ENCODE measurements at places on chromosomes 6 and 20.

DNA sequence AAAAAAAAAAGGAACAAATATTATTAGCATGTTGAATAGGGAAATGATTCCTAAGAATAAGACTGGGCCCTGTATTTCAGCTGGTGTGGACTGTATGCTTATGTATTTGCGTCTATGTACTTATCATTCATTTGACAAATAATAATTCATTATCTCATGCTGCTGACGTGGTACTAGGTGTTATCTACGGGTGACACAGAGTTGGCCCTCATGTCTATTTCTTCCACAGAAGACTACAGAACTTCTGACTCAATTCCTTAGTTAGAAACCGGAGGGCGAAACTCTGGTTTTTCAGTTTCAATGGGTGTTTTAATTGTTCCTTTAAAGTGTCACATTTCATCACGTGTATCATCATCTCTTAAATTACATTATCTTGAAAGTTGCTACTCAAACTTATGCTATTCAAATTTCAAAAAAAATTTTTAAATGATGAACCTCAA, 305.9 kb downstream of the CLIC5 start:
- no peak for DNase-seq

GRCh38 chr6:36318690-36319435, 17.8 kb downstream of the BNIP5 start:
- no peak for DNase-seq

- no peak for DNase-seq
Observed at GRCh38 chr20:54085910-54086309, 15.5 kb upstream of the BCAS1 start.

DNA sequence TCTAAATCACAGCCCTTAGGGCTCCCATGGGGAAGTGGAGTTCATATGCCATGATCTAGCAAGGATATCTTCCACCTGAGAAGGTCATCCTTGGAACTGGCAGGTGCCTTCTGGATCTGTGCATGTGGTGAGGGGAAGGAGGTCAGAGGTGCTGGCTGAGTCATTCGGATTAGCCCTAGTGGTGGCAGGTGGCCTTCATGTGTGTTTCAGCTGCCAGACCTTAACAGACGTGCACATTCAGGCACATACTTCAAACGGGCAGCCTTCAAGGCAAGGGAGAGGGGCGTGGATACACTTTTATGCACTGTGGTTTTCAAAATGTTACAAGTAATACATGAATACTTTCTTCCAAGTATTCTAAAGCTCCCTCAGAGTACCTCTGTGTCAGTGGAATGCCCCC, 51.2 kb downstream of the BMP6 start:
- DNase-seq, result no peak

DNA sequence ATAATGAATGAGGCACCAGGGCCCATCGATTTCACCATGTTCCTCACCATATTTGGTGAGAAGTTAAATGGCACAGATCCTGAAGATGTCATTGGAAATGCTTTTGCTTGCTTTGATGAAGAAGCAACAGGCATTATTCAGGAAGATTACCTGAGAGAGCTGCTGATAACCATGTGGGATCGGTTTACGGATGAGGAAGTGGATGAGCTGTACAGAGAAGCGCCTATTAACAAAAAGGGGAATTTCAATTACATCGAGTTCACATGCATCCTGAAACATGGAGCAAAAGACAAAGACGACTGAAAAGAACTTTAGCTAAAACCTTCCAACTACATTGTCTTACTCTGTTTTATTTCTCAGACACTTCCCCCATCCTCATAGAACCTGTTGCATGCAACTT, 21.6 kb upstream of the ZBTB22 start:
- DNase-seq, result no peak

GRCh38 chr6:135796643-135797305, 54.7 kb upstream of the PDE7B start:
- DNase-seq, result no peak

GRCh38 chr6:169859978-169860703, 108.7 kb downstream of the ERMARD start:
- DNase-seq, result no peak

DNA sequence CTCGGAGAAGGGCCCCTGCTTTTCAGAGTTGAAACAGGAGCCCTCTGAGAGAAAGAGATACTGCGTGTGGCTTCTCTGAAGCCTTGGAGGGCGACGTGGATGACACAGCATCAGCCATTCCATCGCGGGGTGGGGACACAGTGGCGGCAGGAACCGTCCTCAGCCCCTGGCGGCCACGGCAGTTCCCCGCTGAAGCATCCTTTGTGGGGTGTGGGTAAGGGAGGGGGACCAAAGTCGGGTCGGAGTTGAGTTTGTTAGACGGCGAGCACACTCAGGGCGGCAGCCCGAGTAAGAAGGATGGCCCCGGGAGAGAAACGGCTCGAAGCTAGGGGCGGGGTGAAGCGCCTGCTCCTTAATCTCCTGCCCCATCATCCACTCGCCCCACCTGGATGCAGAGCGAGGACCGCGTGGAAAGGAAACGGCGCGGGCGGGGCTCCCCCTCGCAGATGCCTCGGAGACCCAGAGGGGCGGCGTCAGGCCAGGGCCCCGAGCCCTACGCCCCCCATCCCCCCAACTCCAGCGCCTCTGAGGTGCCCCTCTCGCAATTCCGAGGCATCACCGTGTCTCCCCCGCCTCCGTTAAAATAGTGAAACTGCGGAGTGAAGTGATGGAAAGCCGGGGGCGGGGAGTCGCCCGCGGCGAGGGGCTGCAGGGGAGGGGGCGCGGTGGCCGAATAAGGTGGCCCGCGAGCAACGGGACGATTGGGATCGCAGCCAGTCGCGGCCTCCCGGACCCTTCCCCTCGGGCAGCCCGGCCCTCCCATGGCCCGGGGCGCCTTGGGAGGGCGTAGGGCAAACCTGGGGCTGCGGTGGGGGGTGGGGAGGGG, 796 bp upstream of the RREB1 start:
- no peak for DNase-seq

DNA sequence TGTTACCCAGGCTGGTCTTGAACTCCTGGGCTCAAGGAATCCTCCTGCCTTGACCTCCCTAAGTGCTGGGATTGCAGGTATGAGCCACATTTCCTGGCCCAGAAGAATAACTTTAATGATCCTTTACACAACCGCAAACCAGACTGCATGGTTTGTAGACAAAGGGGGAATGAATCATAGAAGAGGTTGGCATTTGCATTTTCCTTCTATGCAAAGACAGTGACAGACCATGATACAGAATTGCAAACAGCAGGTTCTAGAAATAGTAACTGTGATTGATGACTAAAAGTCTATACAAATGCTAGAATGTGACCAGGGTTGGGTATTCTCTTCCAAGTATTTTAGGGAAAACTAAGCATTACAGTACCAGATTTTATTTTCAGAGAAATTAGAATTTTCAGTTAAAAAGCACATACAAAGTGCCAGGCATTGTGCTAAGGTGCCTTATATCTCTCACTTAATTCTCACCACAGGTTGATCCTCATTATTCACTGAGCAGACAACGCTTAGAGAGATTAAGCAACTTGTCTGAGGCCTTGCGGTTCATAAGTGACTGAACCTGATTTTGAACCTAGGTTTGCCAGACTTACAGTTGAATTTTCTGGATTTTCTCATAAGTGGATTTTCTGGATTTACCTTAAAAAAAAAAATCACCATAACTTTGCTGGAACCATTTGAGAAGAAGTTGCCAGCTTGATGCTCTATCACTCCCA, 146.6 kb downstream of the ZFAND3 start:
- no peak for DNase-seq

GRCh38 chr20:10554285-10554684, 119.2 kb downstream of the SLX4IP start:
- no peak for DNase-seq

GRCh38 chr6:139175389-139175948, 40.6 kb downstream of the HECA start:
- no peak for DNase-seq

DNA sequence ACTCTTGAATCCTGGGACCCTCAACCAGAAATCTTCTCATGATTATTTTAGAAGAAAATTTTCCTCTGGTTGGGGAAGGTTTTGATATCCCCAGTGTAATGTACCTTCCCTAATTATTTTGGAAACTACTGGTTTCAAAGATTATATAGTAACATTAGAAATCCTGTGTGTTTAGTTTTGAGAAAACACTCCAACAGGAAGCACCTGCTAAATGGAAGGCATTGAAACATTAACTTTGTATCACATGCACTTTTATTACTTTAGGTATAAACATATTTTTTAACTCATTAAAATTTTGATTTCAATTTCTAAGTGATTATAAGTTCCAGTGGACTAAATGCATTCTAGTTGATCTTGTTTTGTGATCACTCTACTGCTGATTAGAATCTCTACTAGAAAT, 109.3 kb downstream of the SESN1 start:
- DNase-seq, result no peak

DNA sequence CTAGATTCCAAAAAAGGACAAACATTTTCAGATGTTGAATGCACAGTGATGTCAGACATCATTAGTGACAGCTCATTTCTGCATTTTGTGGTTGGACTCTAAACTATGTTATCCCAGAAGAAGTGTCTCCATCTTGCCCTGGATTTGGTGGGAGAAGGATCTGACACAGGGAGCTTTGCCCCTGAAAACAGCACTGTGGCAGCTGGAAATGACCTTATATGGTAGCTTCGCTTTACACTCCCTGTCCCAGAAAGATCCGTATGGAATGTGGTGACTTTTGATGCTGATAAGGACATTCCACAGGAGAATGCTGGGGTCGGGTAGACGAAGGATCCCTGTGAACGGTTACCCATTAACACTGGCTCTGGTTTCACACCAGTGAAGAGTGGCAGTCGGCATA, 87.2 kb upstream of the EDN1 start:
- no peak for DNase-seq

Data from right renal cortex interstitium (tissue), 3 donors.